Mesothelial cell of epicardium (in vitro differentiated cells): ENCODE measurements at places on chromosomes 5 and 9.

- no peak overlapping the region for H3K27ac ChIP-seq
- peaks cover 60% of the 10 kb centered on the region for H3K36me3 ChIP-seq
- H3K4me3 ChIP-seq = no peak overlapping the region
These were observed 8.8 kb downstream of the TENT2 start for GRCh38 chr5:79621056-79621455.

DNA sequence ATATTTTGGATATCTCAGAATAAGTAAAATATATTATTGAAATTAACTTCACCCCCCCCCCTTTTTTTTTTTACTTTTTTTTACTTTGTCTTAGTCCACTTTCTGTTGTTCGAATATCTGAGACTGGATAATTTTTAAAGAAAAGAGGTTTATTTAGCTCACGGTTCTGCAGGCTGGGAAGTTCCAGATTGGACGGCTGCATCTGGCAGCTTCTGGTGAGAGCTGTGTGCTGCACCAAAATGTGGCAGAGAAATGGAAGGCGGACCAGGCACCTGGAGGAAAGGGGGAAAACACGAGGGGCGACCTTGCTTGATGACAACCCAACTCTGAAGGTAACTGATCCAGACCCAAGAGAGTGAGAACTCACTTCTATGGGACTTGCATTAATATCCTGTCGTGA, 5.6 kb upstream of the GMCL2 start:
- H3K36me3 ChIP-seq = peaks cover 2% of the 10 kb centered on the region
- no peak for DNase-seq
- H3K4me1 ChIP-seq = no peaks in the 10 kb centered on the region
- H3K4me3 ChIP-seq = no peak overlapping the region
- H3K27ac ChIP-seq = no peak overlapping the region

- peaks cover 29% of the 10 kb centered on the region for H3K4me1 ChIP-seq
- H3K36me3 ChIP-seq = no peaks in the 10 kb centered on the region
- DNase-seq = no peak
These were observed 21.7 kb upstream of the CMBL start for GRCh38 chr5:10329446-10329819.

GRCh38 chr9:113611461-113612215, 148.1 kb downstream of the RGS3 start:
- no peak overlapping the region for H3K4me3 ChIP-seq
- H3K36me3 ChIP-seq = no peaks in the 10 kb centered on the region
- no peak overlapping the region for H3K27ac ChIP-seq
- peaks cover 20% of the 10 kb centered on the region for H3K4me1 ChIP-seq
